Stimulated activated CD8-positive, alpha-beta memory T cell treated with anti-CD3 and anti-CD28 coated beads, Interleukin-4, amount 100 ng/mL, for 24 hours (primary cell): ENCODE measurements at places on chromosomes 1 and 21.

GRCh38 chr1:228008391-228009115 is 1.8 kb downstream of the WNT3A start:
- DNase-seq, result no peak

GRCh38 chr1:19179597-19180264 is 30.3 kb downstream of the UBR4 start:
- DNase-seq, result no peak

- no peak for DNase-seq
These were observed 7.1 kb downstream of the HEYL start for GRCh38 chr1:39632323-39632681.

DNA sequence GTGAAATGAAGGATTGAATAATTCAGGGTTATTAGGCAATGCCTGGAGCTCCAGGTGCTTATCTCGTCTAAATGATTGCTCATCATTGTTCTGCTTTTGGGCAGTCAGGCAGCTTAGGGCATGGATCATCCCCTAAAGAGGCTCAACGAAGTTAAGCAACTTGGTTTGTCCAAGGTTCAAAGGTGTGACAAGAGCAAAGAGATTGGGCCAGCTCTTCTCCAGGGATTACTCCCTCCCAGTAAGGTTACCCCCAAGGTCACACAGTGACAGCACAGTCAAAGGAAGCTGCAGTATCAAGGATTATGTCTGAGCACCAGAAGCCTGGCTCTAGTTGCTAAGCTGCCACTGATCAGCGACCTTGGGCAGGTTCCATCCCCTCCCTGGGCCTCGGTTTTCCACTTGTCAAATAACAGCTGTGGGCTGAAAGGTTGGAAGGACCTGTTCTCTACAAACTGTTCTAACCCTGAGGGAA is 6.8 kb downstream of the ETNK2 start:
- no peak for DNase-seq

DNA sequence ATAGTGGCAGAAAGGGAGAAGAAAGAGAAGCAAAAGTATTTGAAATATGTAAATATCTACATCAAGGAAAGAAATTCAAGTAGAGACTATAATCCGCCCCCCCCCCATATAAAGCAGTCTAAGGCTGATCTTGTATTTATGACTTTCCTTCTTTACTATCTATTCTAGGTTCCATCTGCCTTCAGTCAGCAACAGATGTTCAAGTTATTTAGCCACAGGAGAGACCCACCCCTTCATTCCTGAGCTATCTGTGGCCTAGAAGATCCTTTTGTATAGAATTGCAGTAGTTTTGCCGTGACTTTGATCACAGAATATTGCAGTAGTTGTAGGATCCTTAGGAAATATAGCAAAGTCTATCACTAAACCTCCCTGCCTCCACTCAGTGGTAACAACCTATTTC is 10.7 kb upstream of the BSDC1 start:
- DNase-seq, result no peak

GRCh38 chr1:81155131-81155530 is 645.6 kb upstream of the ADGRL2 start:
- no peak for DNase-seq

DNA sequence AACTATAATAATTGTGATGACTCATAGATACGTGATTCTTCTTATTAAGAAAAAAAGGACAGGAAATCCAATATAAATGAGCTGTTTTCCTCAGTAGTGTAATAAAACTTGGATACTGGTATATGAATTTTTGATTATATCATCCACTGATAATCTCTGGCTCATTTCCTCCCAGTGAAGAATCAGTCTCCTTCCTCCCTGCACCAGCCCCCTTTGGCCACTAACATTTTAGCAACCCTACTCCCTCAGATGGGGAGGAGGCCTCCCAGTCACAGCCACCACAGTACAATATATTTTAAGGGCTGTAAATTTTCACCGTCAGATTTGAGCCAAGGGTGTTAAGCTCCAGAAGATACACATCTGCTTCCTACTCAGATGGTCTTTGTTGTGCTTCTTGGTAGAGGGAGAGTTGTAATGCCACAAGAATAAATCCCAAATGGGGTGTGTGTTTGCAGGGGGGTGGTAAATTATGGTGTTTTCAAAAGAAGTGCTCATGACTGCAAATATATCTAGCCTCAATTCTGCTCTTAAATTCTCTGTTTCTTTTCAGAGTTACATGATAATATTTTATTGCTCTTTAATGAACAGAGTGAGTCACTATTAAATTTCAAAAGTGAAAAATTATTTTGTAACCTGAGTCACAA is 153.5 kb downstream of the HLX start:
- no peak for DNase-seq

GRCh38 chr1:234578735-234579134 is 31.2 kb downstream of the IRF2BP2 start:
- no peak for DNase-seq
